Osteoblast (primary cell): ENCODE measurements at places on chromosomes 11 and 22. TPM values are rescaled to one million over a fixed set of nuclear protein-coding genes. Genes with fewer than 3 reads are reported as not detected.

DNA sequence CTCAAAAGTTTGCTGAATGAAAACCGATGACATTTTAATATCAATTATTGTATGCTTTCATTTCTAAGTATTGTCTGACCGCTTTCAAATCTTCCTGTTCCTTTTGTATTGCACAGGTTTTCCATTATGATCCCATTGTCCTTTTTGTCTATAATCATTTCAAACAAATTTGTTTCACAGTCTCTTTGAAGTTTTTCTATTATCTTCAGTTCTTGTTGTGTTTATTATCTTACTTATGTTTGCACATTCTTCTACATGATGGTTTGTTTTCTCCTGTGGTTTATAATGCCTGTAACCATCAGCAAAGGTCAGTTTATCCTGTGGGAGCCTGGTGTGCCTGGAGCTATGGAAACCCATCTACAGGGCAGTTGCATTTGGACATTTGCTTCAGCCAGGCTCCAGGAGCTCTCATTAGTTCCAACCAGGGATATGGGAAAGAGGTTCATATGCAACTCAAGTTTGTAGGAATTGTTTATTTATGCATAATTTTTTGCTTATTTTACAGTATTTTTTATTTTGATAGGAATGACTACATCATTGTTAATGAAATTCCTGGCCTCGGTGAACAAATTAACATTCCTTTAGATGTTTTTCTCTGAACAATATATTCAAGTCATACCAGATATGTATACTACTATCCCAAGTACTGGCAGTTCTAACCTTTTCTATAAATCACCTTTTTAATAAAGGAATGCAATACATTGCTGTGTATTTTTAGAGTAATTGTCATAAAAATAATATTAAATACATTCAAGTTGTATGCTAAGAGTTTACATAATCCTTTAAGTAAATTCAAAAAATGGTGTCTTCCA is 179.2 kb downstream of the SBF2 start:
- DNase-seq: no peak

DNA sequence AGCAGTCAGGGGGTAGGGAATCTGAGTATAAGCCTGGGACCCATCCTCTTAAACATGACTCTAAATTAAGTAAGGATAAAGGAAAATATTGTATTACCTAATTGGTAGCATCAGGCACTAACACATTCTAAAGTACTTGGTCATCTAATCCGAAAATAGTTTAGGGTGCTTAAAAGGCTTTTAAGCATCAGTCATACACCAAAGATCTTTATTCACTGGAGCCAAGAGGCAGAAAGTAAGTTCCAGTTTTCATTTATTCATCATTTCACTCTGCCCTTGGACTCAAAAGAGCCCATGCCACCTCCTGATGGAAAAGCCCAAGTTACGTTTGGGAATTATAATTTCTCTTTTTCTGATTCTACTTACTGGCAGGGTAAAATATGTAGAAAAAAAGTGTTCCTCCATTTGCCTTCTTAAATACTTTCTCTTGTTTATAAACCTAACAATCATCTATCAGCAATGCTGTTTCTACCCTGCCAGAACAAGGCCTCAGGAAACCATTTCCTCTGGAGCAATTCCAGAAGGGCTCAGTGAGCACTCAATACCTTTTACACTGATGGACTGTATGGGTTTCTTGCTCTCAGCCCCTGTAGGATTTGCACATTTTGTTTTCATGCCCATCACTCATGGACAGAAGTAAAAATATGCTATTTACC is 120.1 kb upstream of the SLC5A12 start:
- DNase-seq: peak; percentile 2

DNA sequence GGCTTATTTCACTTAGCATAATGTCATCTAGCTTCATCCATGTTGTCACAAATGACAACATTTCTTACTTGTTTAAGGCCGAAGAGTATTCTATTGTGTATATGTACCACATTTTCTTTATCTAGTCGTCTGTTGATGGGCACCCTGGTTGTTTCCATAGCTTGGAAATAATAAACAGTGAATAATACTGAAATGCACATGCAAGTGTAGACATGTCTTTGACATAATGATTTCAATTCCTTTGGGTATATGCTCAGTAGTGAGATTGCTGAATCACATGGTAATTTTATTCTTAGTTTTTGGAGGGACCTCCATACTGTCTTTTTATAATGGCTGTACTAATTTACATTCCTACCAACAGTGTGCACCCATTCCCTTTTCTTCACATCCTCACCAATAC is 508.0 kb downstream of the NELL1 start:
- no peak for DNase-seq

- DNase-seq: peak; percentile 62
These were observed 528.4 kb downstream of the TBC1D22A start for GRCh38 chr22:47290706-47291430.

DNA sequence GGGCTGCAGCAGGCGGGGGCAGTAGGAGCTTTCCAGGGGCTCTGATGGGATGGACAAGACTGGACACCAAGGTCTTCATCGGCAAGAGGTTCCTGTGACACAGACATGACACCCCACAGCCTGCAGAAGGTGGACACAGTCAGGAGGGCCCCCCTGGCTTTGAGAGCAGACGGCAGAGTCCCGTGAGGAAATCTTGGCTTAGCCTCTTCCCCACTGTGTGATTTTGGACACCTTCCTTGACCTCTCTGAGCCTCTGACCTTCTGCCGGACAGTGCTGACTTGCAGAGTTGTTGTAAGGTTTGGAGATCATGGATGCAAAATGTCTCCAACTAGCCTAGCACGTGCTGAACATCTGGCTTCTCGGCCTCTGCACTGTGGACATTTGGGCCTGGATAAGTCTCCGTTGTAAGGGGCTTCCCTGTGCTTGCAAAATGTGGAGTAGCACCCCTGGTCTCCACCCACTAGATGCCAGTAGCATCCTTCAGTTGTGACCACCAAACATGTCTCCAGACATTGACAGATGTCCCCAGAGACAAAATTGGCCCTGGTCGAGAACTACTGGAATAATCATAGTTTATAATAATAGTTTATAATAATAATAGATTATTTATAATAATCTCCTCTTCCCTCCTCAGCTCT is 54.6 kb downstream of the MCM5 start:
- peak; percentile 55 for DNase-seq

- no peak for DNase-seq
These were observed 33.1 kb upstream of the SPTBN2 start for GRCh38 chr11:66762088-66762487.

DNA sequence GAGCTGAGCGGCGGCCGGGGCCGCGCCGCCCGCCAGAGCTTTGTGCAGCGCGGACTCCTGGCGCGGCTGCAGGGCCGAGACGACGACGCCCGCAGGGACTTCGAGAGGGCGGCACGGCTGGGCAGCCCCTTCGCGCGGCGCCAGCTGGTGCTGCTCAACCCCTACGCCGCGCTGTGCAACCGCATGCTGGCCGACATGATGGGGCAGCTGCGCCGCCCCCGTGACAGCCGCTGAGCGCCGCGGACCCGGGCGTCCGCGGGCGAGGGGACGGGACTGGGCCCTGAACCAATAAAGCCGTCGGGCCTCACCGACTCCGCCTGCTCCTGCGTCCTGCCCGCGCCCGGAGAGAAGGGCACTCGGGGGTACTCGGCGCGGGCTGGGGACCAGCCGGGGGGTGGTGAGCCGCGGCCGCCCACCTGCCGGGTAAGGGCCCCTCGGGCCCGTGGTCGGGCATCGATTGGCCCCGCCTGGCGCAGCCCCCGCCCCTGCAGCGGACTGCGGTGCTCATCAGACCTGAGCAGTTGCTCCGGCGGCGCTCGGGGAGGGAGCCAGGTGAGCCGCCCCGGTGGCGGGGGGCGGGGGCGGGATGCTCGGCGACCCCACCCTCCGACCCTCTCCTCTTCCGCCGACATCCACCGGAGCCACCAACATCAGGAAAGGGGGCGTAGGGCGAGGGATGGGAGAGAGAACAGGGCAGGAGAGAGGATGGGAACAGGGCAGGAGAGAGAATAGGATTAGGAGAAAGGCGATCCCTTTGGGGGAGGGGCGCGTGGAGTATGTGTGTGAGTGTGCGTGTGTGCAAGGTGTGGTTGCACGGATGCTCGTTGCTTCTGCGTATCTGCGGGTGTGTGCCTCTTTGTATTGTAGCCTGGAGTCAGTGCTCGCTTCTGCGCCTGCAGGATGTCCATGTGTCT is at the start of gene TMEM25:
TSS of gene TMEM25 (plus strand) at position 510 of the 914 bp plus-strand sequence. CDS start 610 bp downstream, outside the sequence.
- DNase-seq: peak; percentile 96

OR52N1 gene
- total RNA-seq: 0.36 TPM in 1 of 2 replicates, not detected in the other

DNA sequence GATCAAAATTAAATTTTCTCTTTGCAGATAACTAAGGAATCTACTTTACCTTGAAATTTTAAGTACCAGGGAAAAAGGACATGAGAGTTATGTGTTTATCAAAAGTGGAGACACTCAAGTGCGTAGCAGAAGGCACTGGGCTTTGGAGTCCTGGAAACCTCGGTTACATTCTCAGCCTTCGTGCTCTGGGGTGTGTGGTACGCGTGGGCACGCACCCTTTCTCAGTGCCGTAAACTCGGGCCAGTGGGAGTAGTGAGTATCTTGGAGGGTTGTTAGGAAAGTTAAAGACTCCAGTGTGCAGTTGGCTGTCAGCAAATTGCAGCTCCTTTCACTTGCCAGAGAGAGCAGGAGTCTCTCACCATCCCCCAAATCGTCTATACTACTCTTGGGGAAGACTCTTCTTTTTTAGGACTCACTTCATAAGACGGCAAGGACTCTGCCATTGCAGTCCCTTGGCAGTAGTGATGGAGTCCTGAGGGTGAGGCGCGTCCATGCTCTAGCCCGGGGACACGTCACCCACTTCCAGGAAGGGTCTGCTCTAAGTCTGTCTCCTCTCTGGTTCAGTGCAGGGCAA is 171.8 kb downstream of the TBC1D22A start:
- no peak for DNase-seq

DNA sequence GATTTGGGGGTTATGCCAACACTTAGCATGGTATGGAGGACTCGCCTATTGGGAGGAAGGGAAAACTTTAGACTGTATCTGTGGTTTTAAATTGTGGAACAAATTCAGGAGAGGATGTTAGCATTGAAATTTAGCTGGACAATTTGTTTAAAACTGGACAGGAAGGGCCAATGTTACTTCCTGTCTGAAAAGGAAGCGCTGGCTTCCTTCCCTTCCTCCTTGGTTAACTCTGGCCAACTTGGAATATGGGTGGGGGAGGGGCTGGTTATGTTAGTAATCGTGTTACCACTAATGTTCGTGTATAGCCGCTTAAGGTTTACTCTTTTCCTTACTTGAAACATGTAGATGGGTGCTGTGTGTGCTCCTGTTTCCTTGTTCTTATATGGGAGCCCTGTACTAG is 13.9 kb downstream of the CTNND1 start:
- DNase-seq: no peak

ARHGAP20 gene
- total RNA-seq: 2.2 and 3.5 TPM in 2 replicates

DNA sequence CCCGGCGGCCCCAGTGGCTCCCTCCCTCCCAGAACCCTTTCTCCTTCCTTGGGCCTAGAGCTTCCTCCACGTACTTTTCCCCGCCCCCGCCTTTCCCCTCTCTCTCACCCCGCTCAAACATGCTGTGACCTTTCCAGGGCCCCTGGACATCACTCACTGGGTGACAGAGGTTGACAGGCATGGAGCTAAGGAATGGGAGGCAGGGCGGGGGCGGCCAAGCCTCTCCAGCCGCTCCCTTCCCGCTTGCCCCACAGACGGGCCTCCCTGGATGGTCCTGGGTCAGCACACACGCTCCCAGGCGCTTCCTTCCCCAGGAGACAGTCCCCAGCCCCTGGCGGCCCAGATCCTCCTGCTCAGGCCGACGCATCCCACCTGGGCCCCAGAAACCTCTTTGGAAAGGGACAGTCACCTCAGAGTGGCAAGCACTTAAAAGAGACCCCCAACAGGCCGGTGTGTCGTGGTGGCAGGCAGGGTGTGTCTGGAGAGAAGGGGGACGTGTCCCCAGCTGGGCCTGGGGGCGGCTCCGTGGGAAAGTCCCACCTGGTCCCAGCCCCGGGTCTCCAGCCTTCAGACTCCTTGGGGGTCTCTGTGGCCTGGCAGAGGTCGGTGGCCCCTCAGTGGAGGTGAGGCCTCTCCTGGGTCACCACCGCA is 8.8 kb downstream of the H19 start:
- no peak for DNase-seq

HTR3A gene
- total RNA-seq: not detected in 2 replicates

APOL6 gene
- 40.7 and 51.8 TPM in 2 replicates for total RNA-seq

C11orf42 gene
- total RNA-seq: not detected in 2 replicates

- DNase-seq: peak; percentile 69
These were observed 3.1 kb upstream of the IL17REL start for GRCh38 chr22:50015451-50016307.

TRIM49B gene
- total RNA-seq: not detected in 2 replicates

GRCh38 chr11:134015556-134015955 is 53.3 kb upstream of the JAM3 start:
- DNase-seq: no peak

- DNase-seq: no peak
These were observed at the start of gene SAA2 for GRCh38 chr11:18248561-18248960. SAA2 (minus strand) TSS chr11:18248668; CDS start chr11:18248011, 657 bp downstream.

TREH gene
- total RNA-seq: not detected in 2 replicates

DNA sequence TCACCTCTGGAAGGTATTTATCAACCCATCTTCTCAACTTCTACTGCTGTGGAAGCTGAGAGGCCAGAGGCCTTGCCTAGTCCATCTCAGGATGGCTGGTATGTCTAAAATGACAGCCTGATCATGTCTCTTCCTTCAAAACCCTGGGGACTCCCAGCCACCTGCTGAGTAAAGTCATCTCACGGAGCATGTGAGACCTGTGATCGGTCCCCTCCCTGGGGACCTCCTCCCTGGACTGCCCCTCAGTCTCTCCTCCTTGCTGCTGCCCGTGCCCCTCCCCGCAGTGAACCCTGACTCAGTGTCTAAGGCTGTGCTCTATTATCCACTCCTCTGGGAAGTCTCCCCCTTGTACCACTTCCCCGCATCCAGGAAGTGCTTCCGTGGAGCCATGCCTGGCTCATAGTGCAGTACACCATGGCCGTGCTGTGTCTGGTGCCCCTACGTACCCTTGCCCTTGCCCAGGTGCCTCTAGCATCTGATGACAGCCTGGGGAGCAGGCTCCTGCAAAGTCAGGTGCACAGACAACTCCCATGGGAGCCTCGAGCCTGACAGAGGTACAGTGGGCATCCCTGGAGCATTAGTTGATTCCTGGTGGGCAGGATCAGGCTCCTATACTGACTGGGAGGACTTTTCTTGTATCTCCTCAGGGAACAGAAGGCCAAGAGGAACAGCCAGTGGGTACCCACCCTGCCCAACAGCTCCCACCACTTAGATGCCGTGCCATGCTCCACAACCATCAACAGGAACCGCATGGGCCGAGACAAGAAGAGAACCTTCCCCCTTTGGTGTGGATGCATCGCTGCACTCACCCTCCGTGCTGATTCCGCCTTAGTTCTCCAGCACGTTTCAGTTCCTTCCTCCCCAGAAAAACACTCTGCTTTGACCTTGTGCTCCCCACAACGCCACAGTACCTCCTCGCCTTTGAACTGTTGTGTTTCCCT is 13.8 kb downstream of the SMARCB1 start:
- no peak for DNase-seq

- no peak for DNase-seq
These were observed 10.7 kb downstream of the STIM1 start for GRCh38 chr11:3866206-3866605.

GRCh38 chr11:47587723-47588326 is 1.3 kb downstream of the FAM180B start:
- DNase-seq: peak; percentile 84

GRCh38 chr11:118129471-118130172 is 23.0 kb downstream of the SCN4B start:
- DNase-seq: peak; percentile 25
